ENCODE measurements at places on chromosomes 16 and 17.

GRCh38 chr16:11570806-11571205 lies 15.9 kb downstream of the LITAF start:
- no peak for DNase-seq

- DNase-seq, result no peak
These were observed 123.0 kb downstream of the RPTOR start for GRCh38 chr17:80667462-80668277.

DNA sequence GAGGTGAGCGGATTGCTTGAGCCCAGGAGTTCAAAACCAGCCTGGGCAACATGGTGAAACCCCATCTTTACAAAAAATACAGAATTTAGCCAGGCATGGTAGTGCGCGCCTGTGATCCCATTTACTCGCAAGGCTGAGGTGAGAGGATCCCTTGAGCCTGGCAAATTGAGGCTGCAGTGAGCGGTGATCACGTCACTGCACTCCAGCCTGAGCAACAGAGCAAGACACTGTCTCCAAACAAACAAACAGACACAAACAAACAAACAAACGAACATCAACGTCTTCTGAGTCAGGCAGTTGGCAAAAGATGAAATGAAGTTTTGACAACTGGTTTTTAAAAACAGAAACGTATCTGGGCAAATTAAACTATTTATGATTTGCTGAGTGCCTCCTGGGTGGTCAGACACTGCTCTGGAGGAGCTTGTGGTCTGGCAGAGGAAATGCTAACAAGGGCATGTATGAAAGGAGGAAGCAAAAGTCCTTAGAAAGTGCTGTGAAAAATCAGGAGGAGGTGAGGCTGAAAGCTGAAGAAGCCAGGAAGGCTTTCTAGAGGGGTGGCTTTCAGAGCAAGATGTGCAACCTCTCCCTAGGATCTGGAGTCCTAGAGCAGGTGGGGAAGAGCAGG lies 10.2 kb upstream of the KRT20 start:
- DNase-seq, result no peak

- DNase-seq, result peak; percentile 100
These were observed at the start of gene GFOD2 for GRCh38 chr16:67719048-67719777. Gene GFOD2, minus strand, starts transcription at chr16:67719316. Its CDS starts 33,601 bp downstream, at chr16:67685715.

DNA sequence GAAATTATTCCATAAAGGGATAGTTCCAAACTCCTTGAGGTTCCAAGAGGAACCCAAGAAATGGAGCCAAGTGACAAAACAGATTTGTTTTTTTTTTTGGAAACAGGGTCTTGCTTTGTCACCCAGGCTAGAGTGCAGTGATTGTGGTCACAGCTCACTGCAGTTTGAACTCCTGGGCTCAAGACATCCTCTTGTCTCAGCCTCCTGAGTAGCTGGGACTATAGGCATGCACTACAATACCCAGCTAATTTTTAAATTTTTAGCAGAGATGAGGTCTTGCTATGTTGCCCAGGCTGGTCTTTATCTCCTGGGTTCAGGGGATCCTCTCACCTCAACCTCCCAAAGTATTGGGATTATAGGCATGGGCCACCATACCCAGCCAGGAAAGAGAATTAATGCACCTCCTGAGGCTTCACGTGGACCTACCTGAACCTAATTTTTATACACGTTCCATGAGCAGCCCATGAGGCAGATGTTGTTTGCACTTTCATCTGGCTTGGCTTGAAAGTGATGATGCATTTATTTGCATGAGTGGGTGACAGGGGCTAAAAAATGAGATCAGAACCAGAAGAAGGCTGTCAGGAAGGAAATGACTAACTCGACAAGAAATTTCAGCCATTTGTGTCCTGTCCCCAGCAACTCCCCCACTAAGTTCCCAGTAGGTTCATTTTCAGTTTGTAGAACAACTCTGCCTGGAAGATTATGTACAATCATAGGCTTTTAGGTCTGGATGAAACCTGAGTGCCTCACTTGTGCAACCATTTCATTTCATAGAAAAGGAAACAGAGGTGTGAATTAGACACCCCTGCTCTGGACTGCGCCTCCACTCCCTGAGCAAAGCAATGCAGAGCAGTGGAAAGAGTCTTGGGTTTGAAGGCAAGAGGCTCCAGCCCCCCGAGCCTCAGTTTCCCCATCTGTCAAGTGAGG lies 10.3 kb upstream of the IRF8 start:
- no peak for DNase-seq

DNA sequence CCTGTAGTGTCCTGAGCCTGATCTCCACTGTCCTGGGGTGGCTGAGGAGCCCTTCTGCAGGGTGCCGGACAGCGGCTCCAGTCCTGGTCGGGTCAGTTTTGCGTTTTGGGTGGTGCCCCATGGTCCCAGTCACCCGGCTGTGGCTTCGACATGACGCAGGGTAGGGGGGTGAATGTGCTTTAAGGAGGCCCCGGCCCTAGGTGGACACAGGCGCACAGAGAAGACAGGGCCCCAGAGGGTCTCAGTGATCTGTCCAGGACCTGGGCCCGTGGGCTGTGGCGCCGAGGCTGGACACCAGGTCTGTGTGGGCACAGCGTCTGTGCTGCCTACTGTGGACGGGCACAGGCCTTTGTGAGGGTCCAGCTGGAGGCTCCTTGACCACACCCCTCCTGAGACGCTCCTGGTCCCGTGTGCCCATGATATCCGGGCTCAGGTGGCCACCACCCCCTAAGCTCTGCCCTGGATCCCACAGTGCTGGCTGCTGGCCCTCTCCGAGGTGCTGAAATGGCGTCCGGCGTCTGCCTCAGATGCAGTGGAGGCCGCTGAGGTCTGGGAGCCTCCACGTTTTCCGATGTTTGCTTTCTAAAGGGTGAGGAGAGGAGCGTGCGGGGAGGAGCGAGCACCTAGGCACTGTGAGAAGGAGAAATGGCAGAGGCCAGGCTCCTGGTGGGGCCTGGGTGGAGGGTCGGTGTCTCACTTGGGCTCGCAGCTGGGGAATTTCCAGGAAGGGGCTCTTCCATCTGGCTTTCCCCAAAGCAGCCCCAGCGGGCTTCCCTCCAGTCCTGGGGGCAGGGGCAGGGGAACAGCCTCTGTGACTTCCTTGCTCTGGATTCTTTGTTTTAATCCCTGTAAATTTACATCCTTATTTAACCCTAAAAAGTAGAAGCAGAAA lies 56.1 kb upstream of the ACSF3 start:
- peak; percentile 79 for DNase-seq

- no peak for DNase-seq
These were observed 5.2 kb downstream of the ZNF646 start for GRCh38 chr16:31079342-31079944.

GRCh38 chr17:7862692-7863437 lies 5.1 kb downstream of the CYB5D1 start:
- peak; percentile 45 for DNase-seq

GRCh38 chr17:6526362-6527152 lies 29.8 kb downstream of the PITPNM3 start:
- no peak for DNase-seq

DNA sequence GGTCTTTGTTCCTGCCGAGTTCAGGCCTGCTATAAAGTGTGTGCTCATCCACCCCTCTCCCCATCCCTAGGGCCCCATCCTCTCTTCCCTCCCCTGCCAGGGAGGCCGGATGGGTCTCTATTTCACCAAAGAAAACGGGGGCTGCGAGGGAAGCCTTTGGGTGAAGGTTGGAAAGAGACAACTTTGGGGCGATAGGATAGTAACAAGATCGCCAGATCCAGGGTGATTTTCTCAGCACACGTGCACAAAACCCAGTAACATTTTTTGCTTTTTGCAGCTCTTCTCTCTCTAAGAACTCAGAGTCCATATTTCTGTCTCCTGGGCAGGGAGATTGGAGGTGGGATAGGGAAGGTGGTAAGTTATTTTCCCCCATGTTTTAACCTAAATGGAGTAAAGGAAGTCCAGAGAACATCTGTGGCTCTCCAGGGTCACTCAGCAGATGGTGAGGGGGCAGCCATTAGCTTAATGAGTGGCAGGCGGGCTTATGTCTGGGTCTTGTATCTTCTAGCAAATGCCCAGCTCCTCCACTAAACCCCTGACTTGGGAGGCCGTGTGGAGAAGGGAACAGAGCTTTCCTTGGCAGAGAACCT lies 6.9 kb downstream of the CCR7 start:
- no peak for DNase-seq

DNA sequence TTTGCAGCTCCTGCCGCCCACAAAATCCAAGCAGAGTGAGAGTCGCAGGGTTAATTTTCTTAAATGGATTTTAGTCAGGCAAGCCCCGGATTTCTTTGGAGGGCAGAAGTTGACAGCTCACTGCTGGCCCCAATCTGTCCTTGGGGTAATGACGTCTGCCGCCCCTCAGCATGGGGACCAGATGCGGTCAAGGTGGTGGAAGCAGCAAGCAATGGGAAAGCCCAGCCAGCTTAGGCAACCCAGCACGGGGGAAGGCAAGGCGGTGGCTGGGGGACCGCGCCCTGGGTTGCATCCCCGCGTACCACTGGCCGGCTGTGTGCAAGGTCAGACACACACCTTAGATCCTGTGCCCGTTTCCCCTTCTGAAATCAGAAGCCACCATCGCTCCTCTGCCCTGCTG lies 321.7 kb downstream of the C16orf95 start:
- DNase-seq, result no peak

DNA sequence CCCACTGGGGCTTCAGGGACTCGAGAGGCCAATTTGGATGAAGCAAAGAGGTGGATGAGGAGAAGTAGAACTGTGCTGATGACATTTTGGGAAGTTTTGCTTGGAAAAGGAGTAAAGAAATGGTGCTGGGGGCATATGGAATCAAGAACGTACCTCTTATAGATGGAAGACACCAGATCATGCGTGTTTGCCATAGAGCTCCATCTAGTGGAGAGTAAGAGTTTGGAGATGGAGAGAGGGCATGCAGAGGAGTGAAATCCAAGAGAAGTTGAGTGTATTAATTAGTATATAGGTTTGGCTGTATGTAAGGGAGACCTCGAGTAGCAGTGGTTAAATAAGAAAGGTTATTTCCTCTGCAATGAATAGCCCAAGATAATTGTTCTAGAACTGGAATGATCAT lies 56.0 kb downstream of the SHISA6 start:
- no peak for DNase-seq

DNA sequence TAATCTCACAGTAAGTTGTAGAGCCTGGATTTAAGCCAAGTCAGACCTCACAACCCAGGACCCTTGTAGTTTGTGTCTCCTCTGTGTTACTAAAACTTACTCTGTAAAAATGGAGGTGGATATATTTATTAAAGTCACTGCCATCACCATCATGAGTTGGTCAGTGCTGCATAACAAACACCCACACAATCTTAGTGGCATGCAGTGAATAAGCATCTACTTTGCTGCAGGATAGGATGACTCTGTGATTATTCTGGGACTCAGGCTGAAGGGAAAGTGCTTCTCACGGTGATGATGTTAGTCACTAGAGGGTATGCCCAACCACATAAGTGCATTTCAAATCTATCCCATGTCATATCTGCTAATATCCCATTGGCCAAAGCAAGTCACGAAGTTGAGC lies 398.7 kb downstream of the XYLT1 start:
- DNase-seq, result no peak

- no peak for DNase-seq
These were observed 32.2 kb upstream of the ABCA3 start for GRCh38 chr16:2372684-2373083.

- DNase-seq, result no peak
These were observed 238.8 kb downstream of the ZNF423 start for GRCh38 chr16:49617016-49617629.

DNA sequence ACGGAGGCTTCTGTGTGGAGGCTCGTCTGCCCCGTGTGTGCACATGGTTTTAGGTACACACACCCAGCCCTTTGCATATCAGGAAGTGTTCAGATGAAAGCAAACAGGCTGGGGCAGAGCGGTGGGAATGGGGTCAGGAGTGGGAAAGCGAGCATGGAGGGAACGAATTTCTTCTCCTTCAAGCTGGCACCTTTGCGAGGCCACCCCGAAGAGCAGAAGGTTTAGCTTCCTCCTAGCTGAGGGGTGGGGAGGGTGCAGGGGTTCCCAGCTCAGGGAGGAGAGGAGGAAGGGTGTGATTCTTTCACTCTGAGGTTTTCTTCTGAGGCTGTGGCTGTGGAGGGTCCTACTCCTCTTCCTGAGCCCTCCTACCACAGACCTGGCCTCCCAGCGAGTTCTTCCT lies 83.6 kb downstream of the ABR start:
- DNase-seq, result no peak

DNA sequence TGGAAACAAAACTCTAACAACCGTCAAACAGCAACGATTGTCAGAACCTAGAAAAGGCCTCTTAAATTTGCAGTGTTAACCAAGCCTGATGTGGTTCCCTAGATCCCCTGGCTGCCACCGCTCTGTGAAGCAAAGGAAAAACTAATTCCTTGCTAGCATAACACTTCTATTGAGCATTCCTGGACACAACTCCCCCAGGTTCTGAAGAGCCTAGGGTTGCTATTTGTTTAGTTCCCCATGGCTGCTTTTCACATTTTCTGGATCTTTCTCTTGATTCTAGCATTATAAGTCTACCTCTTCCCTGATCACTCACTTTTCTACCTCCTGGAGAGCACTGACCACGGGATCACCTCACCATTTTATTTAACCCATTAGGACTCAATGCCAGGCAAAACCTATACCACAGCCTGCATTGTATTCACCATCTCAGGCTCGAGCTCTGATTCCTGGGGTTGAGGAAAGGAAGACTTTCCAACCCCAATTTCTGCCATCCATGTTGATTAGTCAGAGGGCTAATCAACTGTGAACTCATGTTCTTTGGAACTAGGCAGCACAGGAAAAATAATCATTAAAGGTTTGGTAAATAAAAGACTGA lies 692 bp upstream of the KCNJ16 start:
- no peak for DNase-seq

GRCh38 chr16:49464877-49465504 lies 91.4 kb downstream of the C16orf78 start:
- peak; percentile 62 for DNase-seq

DNA sequence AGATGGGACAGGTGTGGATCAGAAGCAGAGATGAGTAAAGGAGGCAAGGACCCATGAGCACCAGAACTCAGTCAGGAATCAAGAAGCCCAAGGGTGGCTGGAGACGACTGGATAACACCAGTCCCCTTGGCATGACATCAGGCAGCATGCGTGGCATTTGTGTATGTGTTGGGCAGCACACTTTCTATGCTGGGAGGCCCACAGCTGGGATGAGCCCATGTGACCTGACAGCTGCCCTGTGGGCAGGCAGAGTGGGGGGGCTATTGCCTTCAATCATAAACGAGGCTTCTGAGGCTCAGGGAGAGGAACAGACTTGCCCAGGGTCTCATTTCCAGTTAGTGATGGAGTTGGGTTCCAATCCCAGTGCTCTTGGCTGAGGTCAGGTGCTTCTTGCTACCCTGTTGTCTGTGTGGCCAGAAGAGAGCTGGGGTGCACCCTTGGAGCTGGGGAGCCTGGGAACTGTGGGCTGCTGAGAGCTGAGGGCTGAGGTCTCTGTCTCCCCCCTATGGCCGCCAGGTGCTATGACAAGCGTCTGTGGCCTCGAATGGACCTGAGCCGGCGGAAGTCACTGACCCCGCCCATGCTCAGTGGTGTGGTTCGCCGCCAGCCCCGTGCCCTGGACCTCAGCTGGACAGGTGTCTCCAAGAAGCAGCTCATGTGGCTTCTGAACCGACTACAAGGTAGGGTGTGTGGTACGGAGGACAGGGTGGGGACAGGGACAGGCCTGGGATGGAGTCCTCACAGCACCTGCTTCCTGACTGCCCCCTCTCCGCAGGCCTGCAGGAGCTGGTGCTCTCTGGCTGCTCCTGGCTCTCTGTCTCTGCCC lies 7.1 kb upstream of the ORAI3 start:
- DNase-seq, result peak; percentile 91

Measured in K562 (cell line).